BJ (cell line): ENCODE measurements at places on chromosomes 2 and 18.

GRCh38 chr2:74715081-74715791 lies 61.2 kb downstream of the SEMA4F start:
- DNase-seq, result no peak

GRCh38 chr2:183541766-183542165 lies 417.5 kb downstream of the NUP35 start:
- DNase-seq, result no peak

- DNase-seq, result no peak
Observed at GRCh38 chr18:77344786-77345500, 95.3 kb downstream of the GALR1 start.

DNA sequence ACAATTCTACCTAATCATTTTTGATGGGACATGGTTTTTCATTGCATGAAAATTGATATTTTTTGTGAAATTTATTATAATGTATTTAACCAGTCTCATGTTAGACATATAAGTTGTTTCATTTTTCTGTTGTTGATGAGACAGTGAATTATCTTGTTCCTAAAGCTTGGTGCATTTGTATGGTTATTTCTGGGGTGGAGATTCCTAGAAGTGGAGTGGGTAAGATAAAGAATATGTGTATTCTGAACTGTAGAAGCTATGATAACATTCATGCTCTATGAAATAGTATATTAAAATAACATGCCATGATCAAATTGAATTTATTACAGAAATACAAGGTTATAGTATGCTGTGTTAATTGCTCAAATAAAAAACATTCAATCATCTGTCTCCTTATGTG lies 69.2 kb downstream of the BOLA3 start:
- no peak for DNase-seq

GRCh38 chr2:20452551-20452950 lies 5.7 kb downstream of the RHOB start:
- no peak for DNase-seq

- DNase-seq, result no peak
Observed at GRCh38 chr18:28063271-28063761, 113.6 kb downstream of the CDH2 start.

GRCh38 chr18:12317664-12318333 lies 9.8 kb downstream of the TUBB6 start:
- DNase-seq, result peak; percentile 64

- no peak for DNase-seq
Observed at GRCh38 chr2:157935378-157935906, 59.3 kb upstream of the ACVR1 start.

GRCh38 chr18:76621782-76622495 lies 126.9 kb upstream of the ZNF516 start:
- DNase-seq, result no peak

DNA sequence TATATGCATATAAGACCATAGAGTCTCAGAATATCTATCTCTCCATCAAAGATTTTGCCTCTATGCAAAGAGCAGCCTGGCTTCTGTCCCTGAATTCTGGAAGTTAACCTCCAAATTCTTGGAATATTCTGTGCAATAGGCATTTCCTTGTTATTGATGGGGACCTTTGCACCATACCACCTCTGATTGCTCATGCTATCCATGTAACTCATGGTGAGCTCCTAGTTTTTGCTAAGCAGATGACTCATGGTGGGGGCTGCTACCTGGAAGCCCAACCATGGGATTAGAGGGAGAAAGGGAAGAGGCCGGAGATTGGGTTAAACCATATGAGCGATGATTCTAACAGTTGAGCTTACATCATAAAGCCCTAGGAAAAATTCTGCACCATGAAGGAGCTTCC lies 310.2 kb upstream of the FIGN start:
- no peak for DNase-seq

DNA sequence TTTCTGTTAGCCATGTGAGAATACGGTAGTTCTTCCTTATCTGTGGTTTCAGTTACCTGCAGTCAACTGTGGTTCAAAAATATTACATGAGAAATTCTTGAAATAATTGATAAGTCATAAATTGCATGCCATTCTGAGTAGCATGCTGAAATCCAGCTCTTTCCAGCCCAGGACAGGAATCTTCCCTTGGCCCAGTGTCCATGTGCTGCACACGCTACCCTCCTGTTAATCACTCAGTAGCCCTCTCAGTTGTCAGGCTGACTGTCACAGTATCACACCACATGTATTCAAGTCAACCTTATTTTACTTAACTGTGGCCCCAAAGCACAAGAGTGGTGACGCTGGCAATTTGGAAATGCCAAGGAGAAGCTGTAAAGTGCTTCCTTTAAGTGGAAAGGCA lies 141.1 kb downstream of the TANC1 start:
- DNase-seq, result no peak

DNA sequence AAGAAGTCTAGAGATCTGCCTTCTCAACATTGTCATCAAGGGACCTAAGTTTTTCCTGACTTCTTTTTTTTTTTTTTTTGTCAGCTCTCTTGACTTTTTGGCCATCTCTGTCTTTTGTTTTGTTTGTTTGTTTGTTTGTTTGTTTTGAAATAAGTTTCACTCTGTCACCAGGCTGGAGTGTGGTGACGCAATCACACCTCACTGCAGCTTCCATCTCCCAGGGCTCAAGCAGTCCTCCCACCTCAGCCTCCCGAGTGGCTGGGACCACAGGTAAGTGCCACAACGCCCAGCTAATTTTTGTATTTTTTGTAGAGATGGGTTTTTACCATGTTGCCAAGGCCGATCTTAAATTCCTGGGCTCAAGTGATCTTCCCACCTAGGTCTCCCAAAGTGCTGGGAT lies 5.6 kb upstream of the PUS10 start:
- no peak for DNase-seq

- no peak for DNase-seq
Observed at GRCh38 chr18:23416298-23416697, 36.8 kb upstream of the RIOK3 start.

DNA sequence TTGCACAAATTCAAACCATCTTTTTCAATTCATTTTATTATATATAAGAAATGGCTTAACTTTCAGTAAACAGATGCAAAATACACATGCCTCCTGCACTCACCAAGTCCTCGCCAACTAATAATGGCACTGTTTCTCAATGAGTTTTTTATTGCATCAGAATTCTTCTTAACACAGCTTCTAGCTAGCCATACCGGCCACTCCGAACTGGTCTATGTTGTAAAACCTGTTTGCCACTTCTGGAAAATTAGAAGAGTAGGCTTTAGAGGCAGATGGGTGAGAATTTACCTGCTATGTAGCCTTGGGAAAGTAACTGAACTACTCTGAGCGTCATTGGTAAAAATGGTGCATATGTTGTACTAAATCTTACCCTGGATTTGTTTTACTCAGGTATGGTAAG lies 100.6 kb upstream of the LHCGR start:
- no peak for DNase-seq

DNA sequence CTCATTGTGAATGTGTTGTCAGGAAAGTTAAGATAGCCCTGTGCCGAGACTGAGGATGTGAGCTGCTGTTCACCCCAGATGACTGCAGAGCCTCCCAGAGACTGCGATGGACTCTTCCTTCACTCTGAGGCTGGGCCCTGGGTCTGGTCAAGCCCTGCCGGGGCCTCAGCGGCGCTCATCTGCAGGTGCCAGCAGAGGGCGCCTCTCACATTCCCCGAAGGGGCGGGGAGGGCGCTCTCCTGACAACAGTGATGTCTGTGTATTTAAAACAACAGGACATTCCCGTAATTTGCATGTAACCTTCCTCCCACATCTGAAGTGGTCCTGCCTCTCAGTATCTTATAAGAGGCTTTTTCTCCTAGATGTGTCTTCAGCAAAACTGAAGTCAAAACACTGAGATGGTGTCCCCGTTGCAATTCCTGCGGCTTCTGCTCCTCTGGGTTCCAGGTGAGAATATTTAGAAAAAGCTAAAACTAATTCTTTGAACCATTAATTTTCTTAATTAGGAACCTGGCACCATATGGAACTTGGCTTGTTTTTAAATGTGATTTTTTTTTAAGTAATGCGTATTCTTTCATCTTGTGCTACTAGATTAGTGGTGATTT lies 1377.9 kb downstream of the RPIA start:
- no peak for DNase-seq

DNA sequence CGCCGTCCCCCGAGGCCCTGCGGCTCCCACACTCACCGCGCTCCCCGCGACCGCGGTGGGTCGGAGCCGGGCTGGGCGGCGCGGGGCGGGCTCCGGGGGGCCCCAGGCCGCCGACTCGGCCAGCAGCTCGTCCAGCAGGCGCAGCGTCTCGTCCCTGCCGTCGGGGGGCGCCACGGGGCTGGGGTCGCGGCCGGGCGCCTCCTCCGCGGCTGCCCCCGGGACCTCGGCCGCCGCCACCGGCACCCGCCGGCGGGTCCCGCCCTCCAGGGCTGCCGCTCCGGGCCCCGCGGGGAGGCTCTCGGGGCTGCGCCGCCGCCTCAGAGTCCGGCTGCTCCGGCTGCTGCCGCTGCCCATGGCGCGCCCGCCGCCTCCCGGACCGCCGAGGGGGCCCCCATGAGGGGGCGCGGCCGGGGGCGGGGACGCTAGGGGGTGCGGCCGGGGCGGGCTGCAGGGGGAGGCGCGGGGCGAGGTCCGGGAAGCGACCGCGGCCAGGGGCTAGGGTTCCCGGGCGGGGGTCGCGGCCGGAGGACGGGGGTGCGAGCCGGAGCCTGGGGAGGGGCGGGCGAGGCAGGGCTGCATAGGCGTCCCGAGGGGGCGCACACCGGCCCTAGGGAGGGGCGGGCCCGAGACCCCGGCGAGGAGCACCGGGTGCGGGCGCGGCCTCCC lies at the start of gene CYS1:
Gene CYS1 (minus strand): TSS at position 542 of the 666 bp plus-strand sequence. CDS start 188 bp downstream, at position 354.
- no peak for DNase-seq

DNA sequence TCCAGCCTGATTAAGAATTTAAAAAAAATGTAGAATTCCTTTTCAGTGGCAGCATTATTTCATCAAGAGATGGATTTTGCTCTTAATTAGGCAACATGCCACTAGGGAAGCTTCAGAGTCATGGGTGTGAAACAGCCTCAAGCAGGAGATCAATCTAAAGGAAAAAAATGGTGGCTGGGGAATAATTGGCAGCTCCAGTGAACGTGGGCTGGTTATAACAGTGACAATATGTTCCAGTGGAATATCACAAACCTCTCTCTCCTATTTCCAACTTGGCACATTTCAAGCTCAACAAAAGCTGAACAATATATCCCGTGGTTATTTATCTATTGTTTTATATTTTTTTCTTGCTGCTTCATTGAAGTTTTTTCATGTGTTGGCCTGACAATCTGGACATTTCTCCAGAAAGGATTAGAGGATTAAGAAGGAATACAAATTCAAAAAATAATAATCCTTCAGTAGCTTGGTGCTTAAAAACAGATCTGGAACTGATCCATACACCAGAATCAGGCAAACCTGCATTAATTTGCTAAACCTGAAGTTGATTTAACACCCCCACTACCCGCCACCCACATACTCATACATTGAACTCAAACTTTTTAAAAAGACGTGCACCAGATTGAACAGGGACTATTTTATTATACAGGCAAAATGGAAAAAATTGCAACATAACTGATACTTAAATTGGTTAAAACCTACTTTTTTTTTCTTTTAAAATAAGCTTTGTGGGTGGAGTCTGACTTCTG lies 255.9 kb upstream of the SPRED2 start:
- DNase-seq, result no peak

GRCh38 chr2:60556175-60556574 lies 2.7 kb upstream of the BCL11A start:
- DNase-seq, result no peak
